SK-MEL-5 (cell line): ENCODE measurements at places on chromosomes 3 and 15.

- DNase-seq: no peak
These were observed 6.7 kb upstream of the PFN2 start for GRCh38 chr3:149977386-149977785.

DNA sequence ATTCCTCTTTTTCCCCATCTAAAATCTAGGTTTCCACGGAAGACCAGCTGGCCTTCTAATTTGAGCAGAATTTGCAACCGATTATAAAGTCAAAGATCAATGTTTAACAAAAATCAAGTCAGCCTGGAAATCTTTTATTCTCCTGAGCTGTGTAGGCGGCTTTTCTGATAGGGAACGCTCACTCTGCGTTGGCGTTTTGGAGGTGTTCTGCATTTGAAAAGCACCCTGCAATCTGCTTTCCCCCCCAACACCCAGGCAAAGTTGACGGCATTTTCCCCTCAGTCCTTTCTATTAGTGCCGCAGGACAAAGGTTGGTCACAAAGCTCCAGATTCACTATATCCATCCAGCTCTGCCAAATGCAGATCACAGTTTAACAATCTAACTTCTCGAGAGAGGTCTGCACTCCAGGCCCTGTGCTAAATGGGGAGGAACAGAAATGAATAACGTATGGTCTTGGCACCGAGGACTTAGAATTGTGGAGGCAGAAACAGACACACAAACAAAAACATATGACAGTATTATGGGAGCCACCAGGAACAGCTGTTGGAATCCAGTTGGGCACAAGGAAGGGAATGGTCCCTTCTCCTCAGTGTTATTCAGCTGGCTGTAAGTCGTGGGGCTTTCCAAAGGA lies 50.4 kb upstream of the LARS2 start:
- no peak for DNase-seq

DNA sequence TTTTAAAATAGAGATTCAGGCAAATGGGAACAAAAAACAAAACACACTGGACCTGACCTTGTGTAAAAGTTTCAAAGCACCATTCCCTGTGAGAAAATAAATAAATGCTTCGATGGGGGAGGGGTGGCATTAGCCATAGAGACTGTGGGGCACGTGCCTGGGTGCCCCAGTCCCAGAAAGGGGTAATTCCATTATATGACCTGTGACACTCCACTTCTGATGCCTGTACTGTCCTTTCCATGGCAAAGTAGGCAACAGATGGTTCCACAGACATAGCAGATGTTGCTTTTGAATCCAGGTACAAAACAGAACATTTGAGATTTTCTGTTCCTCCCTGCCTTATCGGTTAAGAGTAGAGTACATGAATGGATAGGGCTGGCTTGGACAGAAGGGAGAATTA lies 3.9 kb downstream of the PHLDB2 start:
- DNase-seq: no peak

DNA sequence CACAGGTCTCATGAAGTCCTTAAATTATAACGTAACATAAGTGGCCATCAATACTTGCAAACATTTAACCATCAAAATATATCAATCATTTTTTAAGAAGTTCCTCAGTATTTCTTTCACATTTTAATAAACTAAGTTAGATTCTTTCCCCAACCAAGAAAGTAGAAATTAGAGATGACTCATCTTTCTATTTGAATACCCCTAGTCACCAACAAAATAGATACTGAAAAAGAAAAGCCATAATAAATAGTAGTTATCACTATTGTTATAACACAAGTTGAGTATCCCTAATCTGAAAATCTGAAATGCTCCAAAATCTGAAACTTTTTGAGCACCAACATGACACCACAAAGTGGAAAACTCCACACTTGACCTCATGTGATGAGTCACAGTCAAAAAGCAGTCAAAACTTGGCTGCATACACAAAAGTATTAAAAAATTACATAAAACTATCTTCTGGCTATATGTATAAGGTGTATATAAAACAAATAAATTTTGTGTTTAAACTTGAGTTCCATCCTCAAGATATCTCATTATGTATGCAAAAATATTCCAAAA lies 3.7 kb downstream of the SHQ1 start:
- no peak for DNase-seq

- DNase-seq: peak; percentile 21
These were observed 287.1 kb downstream of the NAALADL2 start for GRCh38 chr3:175146258-175146657.

DNA sequence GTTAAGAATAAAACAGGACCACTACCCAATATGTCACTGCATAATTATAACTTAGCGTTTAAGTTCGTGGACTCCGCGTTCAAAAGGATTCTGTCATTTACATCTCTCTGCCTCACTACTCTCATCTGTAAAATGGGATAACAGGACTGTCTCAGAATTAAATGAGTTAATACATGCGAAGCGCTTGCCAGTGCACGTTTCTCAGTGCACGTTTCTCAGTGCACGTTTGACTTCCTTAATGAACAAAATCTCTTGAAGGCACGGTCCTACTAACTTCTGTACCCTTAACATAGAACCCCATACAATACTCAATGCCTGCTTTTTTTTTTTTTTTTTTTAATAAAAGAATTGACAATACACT lies 499 bp downstream of the RABL3 start:
- DNase-seq: no peak

GRCh38 chr3:136694321-136694720 lies 57.9 kb downstream of the STAG1 start:
- no peak for DNase-seq

GRCh38 chr3:8470801-8471200 lies 30.8 kb upstream of the LMCD1 start:
- DNase-seq: no peak

DNA sequence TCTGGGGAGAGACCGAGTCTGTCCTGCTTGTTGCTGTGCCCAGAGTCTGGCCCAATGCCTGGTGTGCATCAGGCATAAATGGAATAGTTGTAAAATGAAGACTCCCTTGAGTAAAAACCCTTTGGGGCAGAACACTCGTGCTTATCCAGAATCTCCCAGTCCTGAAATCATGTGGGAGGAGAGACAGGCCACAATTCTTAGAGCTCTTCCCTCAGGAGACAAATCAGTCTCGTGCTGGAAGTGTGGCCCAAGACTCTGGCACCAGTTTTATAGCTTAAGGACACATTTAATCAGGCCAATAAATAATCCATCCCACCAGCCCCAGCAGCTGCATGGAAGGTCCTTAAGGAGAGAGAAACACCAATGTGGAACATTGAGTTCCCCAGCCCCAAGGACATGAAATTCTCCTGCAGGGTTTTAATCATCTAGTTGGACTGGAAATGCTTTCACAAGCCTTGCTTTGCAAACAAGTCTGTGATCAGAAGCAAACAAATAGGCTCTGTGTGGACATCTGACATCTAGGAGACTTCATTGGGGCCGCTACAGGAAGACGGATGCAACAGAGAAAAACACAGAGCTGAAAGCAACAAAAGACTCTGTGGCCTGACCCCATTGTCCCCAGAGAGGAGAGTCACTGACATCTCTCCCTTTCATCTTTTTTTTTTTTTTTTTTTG lies 70.4 kb downstream of the LSM3 start:
- peak; percentile 88 for DNase-seq

DNA sequence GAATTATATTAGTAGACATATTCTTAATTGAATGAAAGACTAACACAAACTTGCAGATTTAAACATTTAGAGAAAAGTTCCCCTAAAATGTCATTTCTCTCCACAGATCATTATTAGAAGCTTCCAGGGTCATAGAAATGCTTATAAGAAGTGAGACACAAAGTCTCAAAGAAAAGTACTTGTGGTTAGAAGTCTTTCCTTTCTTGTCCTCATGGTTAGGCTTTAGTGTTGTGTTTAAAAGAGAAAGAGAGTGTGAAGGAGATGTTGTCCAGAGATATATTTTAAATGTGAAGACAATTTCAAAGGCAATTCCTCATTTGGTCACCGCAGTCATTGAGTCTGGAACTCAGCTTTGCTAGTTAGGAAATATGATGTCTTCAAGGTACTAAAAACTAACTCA lies 230.4 kb upstream of the ARPP21 start:
- no peak for DNase-seq

DNA sequence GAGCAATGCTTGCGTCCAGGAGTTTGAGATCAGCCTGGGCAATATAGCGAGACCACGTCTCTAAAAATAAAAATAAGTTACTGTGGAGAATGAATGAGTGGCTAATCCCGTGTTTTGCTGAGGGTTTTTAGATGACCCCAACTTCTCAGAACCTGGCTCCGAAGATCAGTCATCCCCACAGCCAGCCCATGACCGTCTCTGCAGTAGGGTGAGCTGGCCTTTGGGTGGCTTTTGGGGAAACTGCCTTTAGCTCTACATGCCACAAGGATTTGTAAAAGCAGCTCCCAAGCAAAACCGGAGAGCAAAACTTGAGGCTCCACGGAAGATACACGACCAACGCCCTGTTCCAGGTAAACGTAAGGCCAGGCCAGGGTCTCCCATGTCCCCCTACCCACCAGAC lies 39.2 kb upstream of the TFRC start:
- no peak for DNase-seq

GRCh38 chr3:34011171-34012101 lies 213.0 kb downstream of the PDCD6IP start:
- peak; percentile 32 for DNase-seq

DNA sequence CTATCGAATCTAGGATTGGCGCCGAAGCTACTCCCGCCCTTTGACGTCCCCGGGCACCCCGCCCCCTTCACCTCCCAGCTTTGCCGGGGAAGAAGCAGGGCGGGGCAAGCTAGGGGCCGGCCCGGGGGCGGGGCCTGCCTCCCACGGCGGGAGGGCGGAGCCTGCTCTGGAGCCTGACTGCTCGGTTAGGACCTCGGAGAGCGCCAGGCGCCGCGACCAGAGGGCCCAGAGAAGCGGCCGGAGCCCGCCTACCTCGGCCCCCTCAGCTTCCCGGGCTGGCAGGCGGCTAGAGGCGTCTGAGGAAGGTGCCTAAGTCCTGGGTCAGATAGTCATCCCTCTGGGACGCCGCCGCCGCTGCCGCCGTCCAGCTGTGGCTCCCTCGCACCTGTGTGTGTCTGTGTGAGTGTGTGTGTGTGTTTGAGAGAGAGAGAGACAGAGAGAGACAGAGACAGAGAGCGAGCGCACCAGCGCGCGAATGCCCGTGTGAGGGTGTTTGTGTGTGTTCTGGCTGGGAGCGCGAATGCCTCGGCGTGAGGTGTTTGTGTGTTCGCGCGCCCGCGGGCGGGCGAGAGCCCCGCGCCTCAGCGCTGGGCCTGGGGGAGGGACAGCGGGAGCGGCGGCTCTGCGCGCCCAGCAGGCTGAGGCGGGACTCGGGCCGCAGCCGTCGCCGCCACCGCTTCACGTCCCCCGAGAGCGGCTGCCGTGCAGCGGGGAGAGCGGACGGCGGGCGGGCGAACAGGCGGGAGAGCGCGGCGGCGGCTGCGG lies at the start of gene STXBP5L:
TSS of gene STXBP5L (plus strand) at position 176 of the 765 bp plus-strand sequence. CDS start 1,374 bp downstream, outside the sequence.
- peak; percentile 90 for DNase-seq

- no peak for DNase-seq
These were observed 80.9 kb downstream of the TNIK start for GRCh38 chr3:171379281-171379680.

DNA sequence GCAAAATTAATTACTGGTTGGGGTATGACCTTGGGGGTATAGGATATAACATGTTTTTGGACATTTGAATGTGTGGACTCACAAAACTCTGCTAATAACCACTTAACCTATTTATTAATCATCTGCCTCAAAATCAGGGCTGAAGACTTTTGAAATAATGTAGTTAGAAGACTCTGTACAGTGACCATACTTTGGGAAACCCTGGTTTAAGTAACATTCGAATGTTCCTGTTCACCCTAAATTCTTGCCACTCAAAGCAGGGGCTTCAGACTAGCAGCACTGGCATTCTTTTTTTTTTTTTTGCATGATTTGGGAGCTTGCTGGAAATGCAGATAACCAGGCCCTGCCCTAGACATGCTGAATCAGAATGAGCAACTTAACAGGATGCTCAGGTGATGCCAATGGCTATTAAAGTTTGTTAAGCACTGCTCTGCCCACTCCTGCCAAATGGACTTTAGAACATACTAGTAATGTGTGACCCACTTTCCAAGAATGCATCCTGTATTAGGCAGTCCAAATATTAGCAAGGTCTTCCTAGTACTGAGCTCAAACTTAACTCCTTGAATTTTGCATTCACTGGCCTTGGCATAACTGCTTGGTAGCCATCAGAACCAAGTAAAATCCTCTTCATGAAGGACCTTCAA lies 12.7 kb upstream of the ST3GAL6 start:
- DNase-seq: no peak

DNA sequence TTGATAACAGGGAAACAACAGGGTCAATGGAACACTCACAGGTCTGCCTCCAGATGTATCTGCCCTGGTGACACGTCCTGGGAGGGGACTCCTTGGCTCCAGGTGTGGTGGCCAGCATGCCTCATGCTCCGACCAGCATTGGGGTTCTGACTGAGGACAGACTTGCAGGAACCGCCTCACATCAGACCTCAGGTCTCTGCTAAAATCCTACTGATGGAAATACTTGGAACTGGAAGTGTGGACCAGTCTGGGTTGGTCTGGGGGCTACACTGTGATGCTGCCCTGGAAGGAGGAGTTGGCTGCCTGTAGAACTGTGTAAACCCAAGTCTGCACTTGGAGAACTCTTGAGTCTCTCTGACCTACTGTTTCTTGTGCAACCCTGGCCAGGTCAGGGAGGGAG lies 17.1 kb upstream of the KY start:
- DNase-seq: no peak

GRCh38 chr15:33587773-33588172 lies 277.0 kb downstream of the RYR3 start:
- DNase-seq: no peak
